Occipital lobe (tissue), 3 donors: ENCODE measurements at places on chromosomes 11 and 22.

GRCh38 chr22:37330200-37331033 lies 48.1 kb downstream of the CYTH4 start:
- DNase-seq, result peak; percentile 66

DNA sequence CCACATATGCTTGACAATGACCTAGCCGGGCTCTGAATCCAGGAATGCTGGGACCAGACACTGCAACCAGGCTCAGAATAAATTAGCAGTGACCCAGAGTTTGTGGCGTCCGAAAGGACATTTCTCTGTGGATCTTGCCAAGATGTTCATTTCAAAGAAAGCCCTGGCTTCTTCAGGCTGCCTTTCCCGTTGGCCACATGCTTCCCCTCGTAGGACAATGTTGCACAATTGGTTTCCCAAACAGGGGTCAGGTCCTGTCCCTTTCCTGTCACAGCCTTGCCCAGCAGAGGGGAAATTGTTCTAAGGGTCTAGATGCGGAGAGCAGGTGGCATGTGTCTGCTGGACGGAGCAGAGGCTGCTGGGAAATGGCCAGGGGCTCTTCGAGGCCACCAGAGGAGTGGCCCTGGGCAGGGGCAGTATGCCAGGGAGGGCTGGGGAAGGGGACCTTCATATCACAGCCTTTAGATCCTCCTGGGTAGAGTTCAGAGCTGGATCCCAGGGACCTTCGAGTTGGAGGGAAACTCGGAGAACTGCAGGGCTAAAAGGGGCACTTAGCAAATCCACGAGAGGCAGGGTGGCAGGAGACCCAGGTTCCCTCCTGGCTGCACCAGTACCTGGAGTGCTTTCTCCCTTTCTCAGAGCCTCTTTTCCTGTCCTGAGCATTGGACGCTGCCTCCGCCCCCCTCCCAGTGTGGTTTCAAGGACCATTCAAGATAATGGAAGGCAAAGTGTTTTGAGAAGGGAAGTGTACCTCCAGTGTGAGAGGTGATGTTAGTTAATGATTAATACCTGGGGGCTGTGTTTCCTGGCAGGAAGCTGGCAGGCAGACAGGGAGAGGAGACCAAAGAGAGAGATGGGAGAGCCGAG lies 42.3 kb downstream of the C11orf96 start:
- no peak for DNase-seq

DNA sequence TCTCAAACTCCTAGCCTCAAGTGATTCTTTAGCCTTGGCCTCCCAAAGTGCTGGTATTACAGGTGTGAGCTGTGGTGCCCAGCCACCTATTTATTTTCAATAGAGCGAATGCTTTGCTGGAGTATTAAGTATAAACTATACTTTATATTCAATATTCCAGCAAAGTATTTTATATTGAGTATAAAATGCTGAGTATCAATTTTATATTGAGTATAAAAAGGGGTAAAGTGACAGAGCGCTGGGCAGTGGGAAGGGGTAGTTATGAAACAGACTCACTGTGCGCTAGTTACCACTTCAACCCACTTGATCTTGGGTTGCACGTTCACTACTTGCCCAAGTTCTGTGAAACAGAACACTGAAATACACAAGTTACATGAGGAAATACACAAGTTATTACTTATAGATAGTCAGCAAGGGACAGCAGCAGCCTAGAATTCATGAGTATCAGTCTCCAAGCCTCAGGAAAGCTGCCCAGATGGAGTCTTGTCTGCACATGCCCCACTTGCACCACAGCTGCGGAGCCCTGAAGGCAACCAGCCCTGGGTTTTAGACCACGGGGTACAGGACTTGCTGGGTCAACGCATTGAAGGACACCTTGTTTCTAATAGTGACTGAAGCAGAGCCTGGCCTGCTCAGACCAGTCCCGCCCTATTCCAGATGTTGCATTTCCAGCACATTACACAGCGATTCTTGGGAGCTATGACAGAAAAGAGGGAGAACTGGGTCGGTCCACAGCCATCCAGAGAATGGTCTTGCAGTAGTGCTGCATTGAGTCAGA lies 51.6 kb upstream of the SYT13 start:
- no peak for DNase-seq

- peak; percentile 64 for DNase-seq
Observed at GRCh38 chr11:10302744-10303557, 1.9 kb upstream of the ADM start.

DNA sequence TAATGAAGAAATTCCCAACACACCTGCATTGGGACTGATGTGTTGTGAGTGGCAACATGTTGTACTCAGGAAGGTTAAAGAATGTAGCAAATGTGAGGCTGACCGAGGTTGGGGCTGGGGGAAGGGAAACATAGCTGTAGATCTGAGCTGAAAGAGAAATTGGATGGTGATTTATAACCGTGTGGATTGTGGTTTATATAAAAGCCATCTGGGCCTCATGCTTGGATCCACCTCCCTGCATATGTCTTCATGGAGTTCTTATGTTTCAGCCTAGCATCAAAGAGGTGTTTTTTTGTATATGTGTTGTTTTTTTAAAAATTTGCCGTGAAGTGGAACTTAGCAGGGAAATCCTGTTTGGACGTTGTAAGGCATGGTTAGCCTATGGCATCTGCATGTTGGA lies 141.3 kb downstream of the NAV2 start:
- no peak for DNase-seq

DNA sequence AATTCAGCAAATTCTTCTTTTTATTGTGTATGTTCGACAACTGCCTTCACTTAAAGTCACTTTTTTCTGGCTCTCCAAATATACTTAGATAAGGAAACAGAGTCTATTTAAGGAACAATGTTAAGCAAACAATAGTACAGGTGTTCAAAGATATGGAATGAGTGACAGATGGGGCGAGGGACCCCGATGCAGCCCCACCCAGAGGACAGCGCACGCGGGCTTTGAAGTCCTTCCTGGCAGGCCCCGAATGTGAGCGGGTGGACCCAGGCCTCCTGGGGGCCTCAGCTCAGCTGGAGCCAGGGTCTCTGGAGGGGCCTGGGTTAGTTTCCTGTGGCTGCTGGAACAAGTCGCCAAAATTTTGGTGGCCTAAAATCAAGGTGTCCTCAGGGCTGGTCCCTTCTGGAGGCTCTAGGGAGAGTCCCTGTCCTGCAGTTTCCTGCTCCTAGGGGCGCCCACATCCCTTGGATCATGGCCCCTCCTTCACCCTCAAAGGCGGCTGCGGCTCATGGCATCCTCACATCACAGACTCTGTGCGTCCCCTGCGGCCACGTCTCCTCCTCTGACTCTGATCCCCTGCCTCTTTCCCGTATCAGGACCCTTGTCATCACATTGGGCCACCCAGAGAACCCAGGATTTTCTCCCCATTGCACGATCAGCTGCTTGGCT lies 40.6 kb upstream of the KCNQ1OT1 start:
- DNase-seq, result no peak

DNA sequence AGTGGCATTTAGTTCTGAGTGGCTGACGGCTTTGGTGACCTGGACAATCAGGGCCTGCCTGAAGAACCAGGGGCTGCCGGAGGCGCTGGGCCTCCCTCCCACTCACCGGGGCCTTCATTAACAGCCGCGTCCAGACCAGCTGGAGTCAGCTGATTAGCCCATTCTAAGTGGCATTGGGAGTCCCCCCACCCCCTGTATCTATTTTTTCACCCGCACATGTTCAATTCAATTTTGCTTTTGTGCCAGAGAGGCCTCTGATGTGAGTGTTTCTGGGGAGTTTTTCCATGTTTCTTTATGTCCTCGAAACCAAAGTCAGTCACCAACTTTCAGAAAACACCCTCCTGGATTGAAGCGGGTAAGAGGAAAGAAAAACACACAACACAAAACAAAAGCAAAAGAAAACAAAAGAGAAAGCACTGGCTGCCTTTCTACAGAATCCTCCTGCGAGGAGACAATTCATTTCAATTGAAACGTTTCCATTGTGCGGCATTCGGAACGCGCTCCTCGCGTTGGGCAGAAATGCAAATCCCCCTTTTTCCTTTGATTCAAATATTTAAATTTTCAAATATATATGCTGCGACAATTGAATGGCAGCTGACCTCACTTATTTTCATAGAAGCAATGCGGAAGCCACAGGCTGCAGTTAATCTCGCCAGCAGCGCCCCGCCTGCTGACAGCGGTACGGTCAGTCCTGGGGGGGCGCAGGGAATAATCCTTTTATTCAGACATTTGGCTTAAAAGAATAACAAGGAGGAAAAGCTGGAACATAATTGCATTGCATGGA lies 17.7 kb downstream of the CDKN1C start:
- DNase-seq, result no peak
